ENCODE measurements at places on chromosomes 1 and 21. TPM values are rescaled to one million over a fixed set of nuclear protein-coding genes. Genes with fewer than 3 reads are reported as not detected.

The HPDL gene
- total RNA-seq, result 3.6 TPM

The NES gene
- total RNA-seq, result 1.1 TPM

The EDARADD gene
- 3.4 TPM for total RNA-seq

The OR2T35 gene
- total RNA-seq, result not detected

The NTMT2 gene
- total RNA-seq, result not detected

The NBPF6 gene
- not detected for total RNA-seq

The PTGS2 gene
- 7.2 TPM for total RNA-seq

The RXRG gene
- total RNA-seq, result not detected

The ADGRL4 gene
- total RNA-seq, result not detected

The RASAL2 gene
- 17.1 TPM for total RNA-seq

The RIMKLA gene
- 1.1 TPM for total RNA-seq
